ENCODE measurements at places on chromosomes 12 and 14.

DNA sequence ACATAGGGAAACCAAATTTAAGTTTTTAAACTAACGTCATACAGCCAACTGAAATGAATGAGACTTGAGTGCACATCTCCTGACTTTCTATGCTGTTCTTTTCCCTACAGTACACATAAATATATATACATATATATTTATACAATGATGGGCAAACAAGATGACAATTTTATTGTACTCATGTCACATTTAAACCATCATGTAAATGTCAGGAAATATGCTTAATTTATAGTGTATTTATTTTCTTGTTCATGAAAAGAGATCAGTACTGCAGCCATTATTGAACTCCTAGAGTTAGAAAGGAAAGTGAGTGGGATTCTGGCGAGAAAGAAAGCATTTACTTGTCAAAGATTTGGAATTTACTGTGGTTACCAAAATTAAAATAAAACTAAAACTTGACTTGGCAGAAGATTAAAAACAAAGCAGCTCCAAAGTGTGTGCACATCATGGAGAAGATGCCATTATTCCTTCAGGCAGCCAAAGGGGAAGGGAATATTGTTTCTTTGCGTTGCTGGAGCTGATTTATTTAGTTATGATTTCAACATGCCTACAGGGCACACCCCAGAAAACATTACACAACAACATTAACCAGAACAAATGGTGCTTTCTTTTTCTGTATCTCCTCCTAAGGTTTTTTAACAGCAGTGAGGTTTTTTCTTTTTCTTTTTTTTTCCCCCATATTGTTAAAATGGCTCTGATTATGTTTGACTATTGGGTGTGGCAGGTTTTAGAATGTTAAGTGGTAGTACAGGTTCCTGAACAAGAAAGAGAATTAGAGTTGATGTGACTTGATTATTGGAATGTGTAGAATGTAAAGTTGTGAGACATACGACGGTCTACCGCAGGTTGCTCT, 144.6 kb downstream of the RAD51B start:
- no peak for DNase-seq

GRCh38 chr12:127383281-127383680, 883.7 kb upstream of the TMEM132C start:
- DNase-seq: no peak

DNA sequence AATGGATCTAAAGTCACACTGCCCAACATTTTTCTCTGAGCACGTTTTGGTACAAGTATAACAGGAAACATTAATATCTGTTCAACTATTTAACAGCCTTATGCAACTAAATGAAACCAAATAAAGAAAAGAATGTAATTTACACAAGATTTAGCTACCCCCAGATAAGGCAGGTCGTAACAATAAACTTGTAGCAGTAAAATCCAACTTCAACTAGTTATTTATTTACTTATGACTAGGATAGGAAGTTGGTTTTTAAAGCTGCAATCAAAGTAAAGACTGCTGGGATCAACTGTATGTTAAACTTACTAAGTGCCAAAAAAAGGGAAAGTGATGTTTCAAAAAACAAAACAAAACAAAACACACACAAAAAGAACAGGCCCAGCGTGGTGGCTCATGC, 30.9 kb downstream of the FERMT2 start:
- no peak for DNase-seq

DNA sequence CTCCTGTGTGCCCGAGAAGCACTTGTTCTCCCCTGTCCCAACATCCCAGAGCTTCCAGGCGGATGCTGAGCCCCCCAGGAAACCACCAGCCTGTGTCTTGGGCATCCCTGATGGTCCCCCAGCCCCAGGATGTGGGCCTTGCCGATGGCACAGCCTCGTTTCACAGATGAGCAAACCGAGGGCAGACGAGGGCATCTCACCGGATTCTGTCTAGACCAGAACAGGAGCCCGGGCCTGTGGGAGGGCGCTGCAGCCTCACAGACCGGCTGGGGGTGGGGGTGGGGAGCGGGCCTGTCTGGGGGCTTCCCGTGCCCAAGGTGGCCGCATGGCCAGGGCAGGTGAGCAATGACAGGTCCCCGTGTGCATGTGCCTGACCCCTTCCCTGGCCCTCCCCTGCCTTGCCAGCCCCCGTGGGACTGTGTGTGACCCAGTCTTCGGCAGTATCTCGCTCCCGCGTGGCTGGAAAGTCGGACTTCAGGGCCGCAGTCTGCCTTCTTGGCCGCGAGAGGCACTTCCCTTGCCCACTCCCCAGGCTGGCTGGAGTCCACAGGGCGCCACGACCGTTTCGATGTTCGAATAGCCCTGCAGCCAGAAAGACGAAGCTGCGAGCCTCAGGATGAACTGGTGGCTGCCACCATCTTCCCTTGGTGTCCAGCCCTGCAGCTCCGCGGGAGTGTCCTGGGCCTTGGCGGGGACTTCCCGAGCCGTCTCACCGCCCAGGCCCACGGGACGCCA, 8.9 kb downstream of the RFLNA start:
- DNase-seq: no peak

DNA sequence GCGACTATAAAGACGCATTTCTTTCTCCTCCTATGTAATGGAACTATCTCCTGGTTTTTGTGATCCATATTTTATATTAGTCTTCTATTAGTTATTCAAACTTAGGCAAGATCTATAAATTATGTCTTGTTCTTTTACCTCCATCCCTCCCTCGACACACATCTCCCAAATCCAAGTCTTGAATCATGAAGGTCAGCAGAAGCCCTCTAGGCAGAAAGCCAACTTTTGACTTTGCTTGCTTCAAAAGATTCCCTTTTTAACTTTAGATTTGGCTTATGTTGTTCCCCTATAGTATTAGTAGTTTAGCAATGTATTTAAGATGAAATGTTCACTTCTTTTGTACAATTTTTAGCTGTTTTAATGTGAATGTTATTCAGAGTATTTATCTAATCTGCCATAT, 689.8 kb downstream of the SLC6A15 start:
- peak; percentile 2 for DNase-seq

DNA sequence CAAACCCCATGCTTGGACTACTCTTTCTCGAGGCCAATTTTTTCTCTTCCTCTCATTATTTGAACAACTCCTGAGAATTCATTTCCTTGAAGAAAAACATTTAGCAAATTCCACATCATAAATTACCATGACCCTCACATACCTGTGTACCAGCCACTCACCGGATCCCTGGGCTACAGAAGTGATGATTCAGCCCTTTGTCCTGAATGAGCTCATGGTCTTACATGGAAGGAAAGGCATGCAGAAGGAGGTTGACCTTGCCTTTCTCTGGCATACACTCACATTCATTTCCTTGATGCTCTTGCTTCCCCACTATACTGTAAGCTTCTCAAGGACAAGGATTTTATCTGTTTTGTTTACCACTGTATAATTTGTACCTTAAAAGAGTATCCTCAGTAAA, 191.5 kb downstream of the SLC5A8 start:
- DNase-seq: no peak

DNA sequence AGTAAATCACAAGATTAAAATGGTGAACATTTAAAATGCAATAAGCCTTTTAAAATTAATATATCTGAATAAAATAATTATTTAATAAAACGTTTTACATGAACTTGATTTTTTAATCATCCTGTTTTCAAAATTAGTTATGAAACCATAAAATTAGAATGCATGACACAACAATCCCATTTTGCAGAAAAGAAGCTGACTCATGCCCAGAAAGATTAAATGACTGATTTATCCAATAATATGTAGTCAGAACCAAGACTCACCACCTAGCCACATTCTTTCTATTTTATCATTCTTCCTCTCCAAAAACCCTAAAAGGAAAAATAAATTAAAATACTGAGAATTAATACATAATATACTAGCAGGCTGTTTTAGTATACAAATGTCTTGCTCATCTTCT, 83.0 kb upstream of the LGR5 start:
- DNase-seq: no peak

- peak; percentile 92 for DNase-seq
Measured at GRCh38 chr14:91149462-91149861, 35.6 kb downstream of the DGLUCY start.

DNA sequence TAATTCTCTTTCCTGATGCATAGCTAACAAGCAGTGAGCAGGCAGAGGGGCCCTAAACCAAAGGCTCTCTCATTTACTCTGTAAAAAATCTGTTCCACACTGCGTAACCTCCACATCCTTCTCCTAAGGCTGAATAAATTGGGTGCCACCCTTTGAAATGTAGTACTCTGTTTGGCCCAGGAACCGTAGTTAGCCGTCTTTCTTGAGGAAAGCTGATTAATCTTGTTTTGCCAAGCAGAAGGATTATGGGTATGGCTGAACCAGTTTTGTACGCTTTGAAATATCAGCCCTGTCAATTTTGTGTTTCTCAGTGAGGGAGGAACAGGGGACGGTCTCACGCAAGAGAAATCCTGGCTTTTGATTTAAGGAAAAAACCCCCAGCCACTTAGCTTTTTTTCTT, 19.7 kb downstream of the EML1 start:
- DNase-seq: no peak

- DNase-seq: no peak
Measured at GRCh38 chr12:62866451-62867082, 68.4 kb downstream of the PPM1H start.

DNA sequence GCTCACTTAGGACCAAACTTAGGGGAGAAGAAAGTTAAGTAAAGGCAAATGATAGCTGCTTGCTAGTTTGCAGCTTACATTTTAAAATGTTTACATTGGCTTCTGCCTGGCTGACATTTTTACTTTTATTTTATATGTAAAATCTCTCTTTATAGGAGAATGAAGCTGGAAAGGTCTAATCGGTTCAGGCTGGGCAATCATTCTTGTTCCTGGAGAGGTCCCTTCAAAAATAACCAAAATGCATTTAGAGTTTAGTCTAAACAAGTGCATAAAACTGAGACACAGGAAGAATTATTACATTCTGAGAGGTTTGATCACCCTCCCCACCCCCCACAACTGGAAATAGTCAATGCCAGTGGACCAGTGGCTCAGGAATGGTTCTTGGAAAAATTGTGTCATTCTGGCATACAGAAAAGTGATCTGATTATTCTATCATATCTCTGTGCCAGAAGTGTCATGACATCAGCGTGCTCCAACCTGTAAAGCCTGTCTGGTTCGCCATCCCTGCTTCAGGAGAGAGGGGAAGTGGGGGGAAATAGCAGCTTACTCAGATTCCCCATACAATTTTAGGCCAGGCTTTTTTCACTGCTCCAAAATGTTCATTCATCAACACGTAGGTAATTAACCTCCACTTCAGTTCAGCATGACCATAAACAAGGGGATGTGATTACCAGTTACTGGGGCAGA, 4.2 kb downstream of the PRICKLE1 start:
- no peak for DNase-seq

DNA sequence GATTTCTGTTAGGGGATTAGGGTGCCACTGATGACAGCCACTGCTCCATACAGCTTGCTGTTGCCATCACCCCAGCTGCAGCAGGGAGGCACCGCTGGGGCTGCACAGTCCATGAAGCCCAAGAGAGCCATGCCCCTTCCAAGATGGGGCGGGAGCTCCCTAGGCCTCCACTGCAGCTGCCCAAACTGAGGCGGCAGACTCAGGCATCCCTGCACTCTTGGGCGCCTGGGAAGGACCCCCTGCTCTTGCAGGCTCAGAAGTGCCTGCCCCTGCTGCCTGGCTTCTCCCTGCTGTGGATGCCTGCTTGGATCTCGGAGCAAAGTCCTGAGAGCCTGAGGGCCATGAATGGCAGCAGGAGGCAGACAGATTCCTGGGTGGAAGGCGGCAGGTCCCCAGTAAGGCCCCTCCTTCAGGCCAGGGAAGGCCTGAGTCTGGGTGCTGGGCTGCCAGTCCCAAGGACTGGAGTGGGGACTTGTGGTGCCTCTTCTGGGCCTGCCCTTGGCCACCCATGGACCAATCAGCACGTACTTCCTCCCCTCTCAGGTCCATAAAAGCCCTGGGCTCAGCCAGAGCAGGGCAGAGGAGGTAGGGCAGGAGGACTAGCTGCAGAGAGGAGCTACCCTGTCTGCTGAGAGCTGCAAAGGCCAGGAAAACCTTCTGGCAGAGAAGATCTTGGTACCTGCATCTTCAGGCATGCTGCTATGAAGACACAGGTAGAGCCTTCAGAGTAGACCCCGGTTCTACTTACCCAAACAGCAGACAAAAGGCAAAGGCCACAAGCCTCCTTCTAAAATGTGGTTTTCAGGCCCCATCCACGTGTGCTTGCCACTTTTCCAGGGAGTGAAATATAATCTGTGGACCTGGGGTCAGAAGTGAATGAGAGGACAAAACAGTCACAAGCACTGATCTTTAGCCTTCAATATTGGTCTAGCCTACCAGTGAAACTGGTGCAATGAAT, 30.0 kb upstream of the STK38L start:
- DNase-seq: no peak

- DNase-seq: no peak
Measured at GRCh38 chr12:42056130-42056529, 88.5 kb downstream of the GXYLT1 start.

GRCh38 chr12:106226884-106227640, 20.8 kb downstream of the CKAP4 start:
- no peak for DNase-seq

DNA sequence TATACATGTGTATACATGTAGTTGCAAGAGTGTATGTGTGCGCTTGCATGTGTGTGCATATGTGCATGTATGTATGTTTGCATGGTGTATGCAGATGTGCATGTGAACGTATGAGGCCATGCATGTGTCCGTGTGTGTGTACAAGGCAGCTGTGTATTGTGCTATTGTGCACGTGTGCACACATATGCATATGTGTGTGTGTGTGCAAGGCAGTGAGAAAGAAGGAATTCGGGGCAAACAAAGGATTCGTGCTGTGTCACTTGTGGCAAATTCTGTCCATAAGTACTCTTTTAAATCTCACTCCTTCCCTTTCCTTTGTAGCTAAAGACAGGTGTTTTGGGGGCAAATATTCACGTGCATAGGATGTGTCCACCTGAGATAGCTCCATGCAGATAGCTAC, 227.1 kb downstream of the VRK1 start:
- no peak for DNase-seq

GRCh38 chr14:100658181-100658886, 68.4 kb upstream of the DLK1 start:
- DNase-seq: no peak

DNA sequence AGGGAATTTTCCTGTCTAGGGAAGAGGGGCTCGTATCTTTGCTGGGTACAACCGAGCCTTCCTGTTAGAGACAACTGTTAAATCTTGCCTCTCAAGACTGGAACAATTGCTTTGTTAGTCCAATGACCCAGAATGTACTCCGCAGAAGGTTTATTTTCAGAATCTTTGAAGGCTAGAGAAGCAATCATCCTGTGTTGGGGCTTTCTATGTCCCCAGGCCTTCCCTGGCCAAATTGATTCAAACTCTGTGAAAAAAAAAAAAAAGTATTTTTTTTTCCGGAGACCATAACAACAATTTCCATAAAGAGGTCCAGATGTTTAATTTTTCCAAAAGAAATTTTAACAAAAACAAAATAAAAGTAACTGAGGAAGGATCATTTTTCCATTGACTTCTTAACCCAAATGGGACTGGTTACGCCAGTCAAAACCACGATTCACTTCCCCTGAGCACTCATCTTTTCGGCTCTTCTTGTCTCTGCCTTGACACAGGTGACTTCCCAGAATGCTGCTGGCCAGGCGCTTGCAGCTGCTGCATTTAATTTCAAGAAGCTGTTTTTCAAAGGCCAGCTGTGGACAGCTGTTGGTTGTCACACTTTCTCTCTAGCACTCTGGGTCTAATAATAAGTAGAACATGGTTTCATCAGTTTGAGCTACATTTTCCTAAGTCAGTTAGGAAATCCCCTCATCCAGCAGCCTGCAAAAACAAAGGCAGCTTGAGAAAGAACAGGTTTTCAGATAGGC, 81.6 kb upstream of the MANSC4 start:
- no peak for DNase-seq

- DNase-seq: no peak
Measured at GRCh38 chr14:21668377-21668776, 5.2 kb downstream of the OR4E1 start.

Measured in NCI-H446 treated with DMSO at 0.1 percent for 48 hours (cell line).